SK-N-MC (cell line): ENCODE measurements at places on chromosomes 6 and 20.

DNA sequence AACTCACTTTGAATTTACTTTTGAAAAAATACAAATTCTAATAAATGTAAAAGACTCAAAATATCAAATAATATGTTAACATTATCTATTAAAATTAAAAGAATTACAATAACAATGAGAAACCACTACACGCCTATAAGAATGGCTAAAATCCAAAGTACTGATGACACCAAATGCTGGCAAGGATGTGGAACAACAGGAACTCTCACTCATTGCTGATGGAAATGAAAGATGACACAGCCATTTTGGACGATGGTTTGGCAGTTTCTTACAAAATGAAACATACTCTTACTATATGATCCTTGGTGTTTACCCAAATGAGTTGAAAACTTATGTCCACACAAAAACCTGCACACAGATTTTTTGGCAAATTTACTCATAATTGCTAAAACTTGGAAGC is 15.6 kb upstream of the STX11 start:
- no peak for DNase-seq

DNA sequence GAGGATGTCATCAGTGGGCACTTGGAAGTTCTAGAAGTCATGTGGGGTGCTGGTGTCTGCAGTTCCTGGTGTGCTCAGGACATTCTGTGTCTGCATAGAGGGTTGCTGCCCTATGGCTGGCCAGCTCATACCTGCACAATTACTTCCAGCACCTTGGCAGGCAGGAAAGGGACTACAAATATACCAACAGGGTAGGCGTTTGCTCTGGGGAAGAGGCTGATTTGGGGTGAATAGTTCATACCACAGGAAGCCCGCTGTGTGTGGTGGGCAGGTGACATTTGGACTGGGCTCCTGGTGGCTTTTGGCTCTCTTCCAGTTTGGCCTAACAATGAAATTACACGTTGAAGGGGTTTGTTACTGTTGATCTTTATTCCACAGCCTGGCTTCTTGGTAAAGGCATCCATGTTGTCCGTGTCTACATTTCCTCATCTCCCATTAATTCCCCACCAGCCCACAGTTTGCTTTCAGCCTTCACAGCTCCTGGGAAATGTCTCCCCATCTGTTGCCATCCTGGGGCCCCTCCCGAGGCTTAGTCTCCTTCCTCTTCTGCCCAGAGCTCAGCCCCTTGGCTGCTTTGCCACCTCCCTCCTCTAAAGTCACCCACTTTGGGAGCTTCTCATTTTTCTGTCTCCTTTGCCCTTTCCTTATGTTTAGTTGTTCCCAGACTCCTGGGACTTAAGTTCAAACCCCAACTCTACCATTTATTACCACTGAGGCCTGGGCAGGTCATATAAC is 88.1 kb downstream of the RSPH3 start:
- no peak for DNase-seq

DNA sequence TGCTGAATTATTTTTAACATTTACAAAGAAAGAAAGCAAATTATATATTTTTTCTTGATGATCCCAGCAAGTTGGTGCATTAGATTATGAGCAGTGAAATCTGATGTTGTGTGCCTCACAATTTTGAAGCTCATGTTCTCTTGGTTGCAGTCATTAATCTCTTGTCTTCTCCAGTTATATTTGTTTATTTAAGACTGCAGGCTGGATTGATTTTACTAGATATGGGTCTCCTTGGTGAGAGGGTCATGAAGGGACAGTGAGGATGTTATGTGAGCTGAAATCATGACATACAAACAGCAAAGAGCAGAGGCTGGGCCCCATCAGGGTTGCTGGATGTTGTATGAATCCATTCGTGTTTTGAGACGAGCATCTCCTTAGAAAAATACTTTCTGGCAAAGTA is 64.2 kb upstream of the AKIRIN2 start:
- DNase-seq = no peak

- no peak for DNase-seq
Measured at GRCh38 chr6:16684195-16684689, 77.0 kb downstream of the ATXN1 start.

DNA sequence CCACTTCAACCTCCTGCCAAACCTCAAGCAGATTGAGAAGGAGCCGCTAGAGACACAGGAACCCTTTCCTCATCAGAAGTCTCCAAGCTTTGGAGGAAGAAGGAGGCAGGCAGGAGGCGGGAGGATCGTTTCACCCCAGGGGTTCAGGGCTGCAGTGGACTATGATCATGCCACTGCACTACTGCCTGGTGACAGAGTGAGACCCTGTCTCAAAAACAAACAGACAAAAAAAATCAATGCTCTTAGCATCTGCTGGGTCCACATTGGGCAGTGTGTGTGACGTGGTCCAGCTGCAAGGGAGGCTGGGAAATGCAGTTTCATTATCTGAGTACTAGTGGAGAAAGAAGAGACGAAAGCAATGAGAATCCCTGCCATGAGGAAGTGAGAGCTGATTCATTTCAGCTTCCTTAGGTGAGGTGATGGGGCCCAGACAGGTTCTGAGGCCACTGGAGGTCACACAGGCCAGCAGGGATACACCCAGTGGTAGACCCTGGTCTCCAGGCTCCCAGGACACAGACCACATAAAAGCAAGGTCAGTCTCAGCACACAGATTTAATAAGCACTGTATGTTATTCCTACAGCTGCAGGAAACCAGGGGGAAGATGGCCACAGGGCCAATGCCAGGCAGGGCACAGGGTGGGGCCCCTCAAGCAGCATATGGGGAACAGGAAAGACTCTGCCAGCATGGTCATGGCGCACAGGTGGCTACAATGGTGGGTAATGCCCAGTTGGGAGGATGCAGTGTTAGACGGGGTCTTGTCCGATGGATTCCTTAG is 4.3 kb downstream of the GFRA4 start:
- no peak for DNase-seq

DNA sequence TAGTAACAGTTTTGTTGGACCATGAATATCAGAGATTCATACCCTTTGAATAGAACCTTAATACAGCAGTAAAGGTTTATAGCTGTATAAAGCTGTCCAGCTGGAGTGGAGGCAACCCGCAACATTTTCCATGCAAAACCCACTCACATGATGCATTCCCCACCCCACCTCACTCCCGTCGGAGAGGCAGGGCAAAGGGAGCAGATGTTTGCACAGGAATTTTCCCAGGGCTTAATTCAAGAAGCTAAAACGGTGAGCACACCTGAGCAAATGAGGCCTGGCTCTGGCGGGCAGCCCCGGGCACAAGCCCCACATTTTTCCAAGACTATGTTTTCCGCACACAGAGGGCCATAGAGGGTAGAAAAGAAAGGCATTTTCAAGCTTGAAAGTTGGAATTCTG is 191.7 kb downstream of the FOXC1 start:
- DNase-seq = no peak

- no peak for DNase-seq
Measured at GRCh38 chr6:44219815-44220784, 3.3 kb upstream of the SLC29A1 start.
